ENCODE measurements at places on chromosomes 1 and 21.
A peak's percentile ranks its signal among the peaks of the same experiment; 100 is the strongest.

GRCh38 chr1:22776035-22776613 lies 65.5 kb downstream of the EPHB2 start:
- DNase-seq = no peak

- DNase-seq = no peak
These were observed 5.6 kb upstream of the PTCH2 start for GRCh38 chr1:44848456-44849181.

- no peak for DNase-seq
These were observed 42.5 kb downstream of the PTPRF start for GRCh38 chr1:43573066-43573800.

DNA sequence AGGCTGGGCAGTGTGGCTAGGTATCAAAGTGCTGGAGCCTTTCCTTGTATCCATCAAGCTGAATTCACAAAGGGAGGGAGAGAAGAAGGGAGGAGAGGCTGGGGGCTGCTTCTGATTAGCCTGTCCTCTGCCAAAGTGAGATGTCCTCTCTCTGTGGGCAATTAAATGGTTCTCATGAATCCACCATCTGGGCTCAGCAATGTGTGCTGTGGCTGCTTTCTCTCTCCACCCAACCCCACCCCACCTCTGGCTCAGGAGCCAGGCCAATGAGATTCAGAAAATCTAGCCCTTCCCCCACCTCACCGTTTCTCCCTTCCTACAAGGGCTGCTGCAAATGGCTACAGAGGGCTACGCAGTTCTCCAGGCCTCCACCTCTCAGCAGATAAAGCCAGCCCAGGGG lies 154.6 kb downstream of the TENT5C start:
- no peak for DNase-seq

GRCh38 chr1:178752891-178753290 lies 27.8 kb downstream of the RALGPS2 start:
- no peak for DNase-seq

DNA sequence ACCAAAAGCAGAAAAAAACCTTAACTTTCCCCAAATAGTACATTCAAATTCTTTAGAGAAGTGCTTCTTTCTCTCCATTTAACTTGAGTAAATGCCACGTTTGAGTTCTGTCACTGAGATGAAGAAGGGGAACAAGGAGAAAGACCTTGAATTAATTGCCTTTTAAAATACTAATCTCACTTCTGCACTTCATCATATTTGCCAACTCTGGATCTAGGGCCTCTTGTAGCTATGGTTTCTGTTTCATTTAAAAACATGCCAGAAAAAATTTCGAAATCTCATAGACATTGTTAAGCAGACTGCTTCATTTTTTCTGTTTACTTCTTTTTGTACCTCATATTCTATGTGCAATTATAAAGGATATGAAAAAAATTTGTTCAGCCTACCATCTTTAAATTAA lies 24.6 kb downstream of the MIXL1 start:
- DNase-seq = no peak

- no peak for DNase-seq
These were observed 18.4 kb upstream of the ABL2 start for GRCh38 chr1:179247923-179248322.

GRCh38 chr1:9016455-9016854 lies 9.8 kb downstream of the SLC2A7 start:
- no peak for DNase-seq

GRCh38 chr1:69523032-69523431 lies 44.7 kb upstream of the LRRC7 start:
- DNase-seq = no peak

DNA sequence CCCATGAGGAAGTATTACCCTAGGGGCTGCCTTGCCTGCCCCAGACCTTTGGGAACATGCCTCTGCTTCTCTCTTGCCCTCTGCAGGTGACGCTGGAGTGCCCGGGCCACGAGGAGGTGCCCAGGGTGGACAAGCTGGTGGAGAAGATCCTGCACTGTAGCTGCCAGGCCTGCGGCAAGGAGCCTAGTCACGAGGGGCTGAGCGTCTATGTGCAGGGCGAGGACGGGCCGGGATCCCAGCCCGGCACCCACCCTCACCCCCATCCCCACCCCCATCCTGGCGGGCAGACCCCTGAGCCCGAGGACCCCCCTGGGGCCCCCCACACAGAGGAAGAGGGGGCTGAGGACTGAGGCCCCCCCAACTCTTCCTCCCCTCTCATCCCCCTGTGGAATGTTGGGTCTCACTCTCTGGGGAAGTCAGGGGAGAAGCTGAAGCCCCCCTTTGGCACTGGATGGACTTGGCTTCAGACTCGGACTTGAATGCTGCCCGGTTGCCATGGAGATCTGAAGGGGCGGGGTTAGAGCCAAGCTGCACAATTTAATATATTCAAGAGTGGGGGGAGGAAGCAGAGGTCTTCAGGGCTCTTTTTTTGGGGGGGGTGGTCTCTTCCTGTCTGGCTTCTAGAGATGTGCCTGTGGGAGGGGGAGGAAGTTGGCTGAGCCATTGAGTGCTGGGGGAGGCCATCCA lies 7.8 kb upstream of the HTR6 start:
- no peak for DNase-seq

DNA sequence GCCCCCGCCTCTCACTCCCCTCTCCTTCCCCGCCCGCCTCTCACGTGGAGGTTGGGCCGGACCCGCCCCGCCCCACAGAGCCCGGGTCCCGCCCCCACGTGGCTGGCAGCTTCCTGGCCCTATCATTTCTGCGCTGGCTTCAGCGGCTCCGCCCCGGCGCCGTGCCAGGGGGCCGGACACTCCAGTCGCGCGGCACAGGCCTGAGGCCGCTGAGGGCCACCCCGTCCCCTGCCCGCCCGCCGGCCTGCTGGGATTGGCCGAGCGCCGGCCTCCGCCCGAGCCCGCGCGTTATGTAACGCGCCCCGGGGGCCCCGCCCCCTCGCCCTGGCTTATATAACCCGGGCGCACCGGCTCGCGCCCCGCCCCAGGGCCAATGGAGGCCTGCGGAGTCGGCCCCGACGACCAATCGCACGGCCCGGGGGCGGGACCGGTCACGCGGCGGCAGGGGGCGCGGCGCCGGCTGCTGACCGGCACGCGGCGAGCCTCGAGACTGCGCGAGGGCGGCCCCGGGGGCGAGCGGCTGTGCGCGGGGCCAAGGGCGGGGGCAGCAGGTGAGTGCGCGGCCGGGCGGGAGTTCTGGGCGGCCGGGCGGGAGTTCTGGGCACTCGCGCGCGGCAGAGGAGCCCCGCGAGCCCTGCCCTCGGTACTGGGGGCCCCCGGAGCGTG lies at the start of gene PER3:
PER3 (plus strand) TSS at position 466 of the 666 bp plus-strand sequence. CDS start 587 bp downstream, outside the sequence.
- peak; percentile 81 for DNase-seq

DNA sequence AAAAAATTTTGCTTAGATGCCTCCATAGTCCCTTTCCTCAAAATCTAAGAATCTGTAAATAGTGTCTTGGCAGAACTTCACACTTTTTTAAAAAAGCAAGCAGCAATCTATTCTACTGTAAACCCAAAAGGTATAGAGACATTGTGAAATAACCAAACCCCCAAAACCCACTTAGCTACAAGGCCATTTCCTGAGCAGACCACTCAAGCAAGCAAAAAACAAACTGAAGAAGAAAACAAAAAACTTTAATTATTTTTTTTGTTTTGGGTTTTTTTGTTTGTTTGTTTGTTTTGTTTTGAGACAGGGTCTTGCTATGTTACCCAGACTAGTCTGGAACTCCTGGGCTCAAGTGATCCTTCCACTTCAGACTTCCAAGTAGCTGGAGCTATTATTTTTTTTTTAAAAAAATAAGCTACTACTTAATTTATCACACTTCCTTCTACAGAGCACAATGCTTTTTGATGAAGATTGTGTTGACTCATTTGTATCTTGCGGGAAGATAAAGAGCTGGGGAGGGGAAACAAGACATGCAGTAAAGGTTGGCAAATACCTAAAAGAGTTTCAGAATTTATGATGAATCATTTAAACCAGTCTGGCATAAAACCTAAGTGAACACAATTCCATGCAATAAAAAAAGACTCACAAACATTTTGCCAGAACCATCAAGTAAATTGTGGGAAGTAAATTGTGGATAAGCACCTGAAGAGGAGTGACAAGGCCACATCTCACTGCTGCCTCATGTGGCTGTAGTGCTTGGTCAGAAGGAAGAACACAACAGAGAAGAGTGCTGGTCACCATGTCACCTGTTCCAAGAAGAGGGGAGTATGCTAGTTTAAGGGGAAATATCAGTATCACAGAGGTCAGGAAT lies 2.7 kb upstream of the PTPN22 start:
- no peak for DNase-seq

- no peak for DNase-seq
These were observed 47.3 kb downstream of the TENT5C start for GRCh38 chr1:117653195-117653594.

- no peak for DNase-seq
These were observed 64.6 kb upstream of the TARDBP start for GRCh38 chr1:10947691-10948462.

DNA sequence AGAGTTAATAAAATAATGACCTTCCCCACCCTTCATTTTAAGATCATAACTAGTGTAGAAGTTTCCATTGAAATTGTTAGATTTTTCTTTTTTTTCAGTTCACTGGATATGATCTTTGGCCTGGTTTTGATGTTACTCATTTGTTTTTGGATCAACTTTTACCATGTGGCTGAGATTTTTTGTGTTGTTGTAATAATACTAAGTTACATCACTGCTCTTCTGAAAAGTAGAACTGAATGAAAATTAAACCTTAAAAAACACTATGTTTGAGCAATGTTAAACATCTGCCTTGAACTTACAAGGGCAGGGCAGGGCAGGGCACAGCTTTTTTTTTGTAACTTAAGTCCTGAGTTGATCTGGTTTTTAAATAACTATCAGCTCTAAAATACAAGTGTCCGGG lies 204.8 kb upstream of the ADAMTS5 start:
- DNase-seq = no peak

GRCh38 chr1:38018864-38019343 lies 6.4 kb downstream of the UTP11 start:
- DNase-seq = no peak

- DNase-seq = no peak
These were observed 1.2 kb upstream of the ZBTB40 start for GRCh38 chr1:22450351-22451021.

GRCh38 chr1:239815074-239815473 lies 276.6 kb upstream of the FMN2 start:
- DNase-seq = no peak

DNA sequence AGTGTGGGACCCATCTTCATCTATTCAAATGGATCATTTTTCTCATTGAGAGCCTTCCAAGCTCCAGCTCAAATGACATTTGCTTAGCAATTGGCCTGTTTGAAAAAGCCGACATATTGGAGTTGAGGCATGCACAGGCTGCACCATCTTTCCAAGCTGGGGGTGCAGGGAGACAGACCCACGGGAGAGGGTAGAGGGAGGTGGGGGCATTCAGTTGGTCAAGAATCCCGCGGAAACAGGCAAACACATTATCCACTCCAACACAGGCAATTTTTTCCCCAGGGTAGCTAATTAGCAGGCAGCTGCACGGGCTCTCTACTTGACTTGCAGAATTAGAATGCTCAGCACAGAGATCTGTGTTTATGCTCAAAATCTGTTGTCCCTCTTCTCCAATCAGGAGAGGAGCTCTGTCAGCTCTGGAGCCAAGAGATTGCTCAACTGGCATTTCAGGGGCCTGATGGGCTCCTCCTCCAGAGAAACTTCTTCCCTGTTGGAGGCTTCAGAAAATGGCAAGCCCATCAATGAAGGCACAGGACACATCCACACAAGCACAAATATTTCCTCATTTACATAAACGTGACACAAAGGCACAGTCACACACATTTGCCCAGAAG lies 267.8 kb downstream of the FOXD2 start:
- DNase-seq = no peak

DNA sequence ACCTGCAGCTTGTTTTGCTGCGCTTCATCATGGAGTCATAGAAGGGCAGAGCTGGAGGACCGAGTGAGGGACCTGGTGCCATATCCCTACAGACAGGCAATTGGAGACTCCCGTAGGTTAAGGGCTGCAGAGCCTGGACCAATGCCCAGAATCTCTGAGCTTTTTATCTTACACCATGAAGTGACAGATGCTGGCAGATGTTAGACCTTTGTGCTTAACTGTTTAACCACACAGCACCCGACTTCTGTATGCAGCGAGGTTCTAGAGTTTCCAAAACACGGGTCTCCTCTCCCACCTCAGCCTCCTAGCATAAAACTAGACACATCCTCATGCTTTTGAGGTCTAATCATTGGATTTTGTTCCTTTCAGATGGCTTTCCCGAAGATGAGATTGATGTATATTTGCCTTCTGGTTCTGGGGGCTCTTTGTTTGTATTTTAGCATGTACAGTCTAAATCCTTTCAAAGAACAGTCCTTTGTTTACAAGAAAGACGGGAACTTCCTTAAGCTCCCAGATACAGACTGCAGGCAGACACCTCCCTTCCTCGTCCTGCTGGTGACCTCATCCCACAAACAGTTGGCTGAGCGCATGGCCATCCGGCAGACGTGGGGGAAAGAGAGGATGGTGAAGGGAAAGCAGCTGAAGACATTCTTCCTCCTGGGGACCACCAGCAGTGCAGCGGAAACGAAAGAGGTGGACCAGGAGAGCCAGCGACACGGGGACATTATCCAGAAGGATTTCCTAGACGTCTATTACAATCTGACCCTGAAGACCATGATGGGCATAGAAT lies 47.6 kb downstream of the B3GALT5 start:
- DNase-seq = no peak

- DNase-seq = no peak
These were observed 20.1 kb upstream of the CLCA1 start for GRCh38 chr1:86448670-86449069.

- no peak for DNase-seq
These were observed 192.8 kb upstream of the C8B start for GRCh38 chr1:57158604-57158998.

DNA sequence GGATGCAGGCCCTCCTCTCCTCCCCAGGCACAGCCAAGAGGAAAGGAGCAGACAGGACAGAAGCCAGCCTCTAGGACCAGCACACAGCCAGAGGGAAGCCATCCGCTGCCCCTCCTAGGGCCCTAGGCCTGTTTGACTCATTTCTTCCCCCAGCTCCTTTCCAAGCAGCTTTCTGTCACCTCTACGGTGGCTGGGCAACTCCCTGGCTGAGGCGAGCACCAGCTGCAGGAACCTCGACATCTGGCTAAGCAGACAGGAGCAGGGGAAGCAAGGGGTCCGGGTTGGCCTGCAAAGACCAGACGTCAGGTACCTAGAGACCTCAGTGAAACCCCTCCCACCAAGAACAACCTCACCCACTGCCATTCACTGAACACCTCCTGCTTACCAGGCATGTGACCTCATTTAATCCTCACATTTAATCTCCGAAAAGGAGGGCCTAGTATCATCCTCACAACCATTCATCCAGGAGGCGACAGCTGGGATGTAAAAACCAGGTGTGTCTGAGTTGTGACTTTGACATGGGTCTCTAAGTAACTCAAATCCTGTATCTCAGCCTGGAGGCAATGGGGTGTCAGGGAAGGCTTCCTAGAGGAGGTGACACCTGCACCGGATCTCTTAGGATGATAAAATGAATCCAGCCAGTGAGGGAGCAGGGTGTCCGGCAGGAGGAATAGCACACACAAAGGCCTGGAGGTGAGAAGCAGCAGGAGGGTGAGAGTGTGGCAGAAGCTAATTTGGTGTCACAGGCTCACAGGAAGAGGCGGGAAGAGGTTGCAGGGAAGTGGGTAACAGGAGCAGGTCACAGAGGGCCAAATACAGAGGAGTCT lies 5.9 kb downstream of the LRP8 start:
- no peak for DNase-seq

- no peak for DNase-seq
These were observed 112.5 kb downstream of the MRPL39 start for GRCh38 chr21:25494804-25495203.

GRCh38 chr1:215544566-215544965 lies 22.5 kb upstream of the KCTD3 start:
- DNase-seq = no peak
